Left renal cortex interstitium (tissue), 4 donors: ENCODE measurements at places on chromosomes 2 and 18. TPM values are rescaled to one million over a fixed set of nuclear protein-coding genes. Genes with fewer than 3 reads are reported as not detected.

- no peak for DNase-seq
These were observed 18.9 kb upstream of the DPP4 start for GRCh38 chr2:162092658-162093556.

- no peak for DNase-seq
These were observed 312.8 kb upstream of the FANCL start for GRCh38 chr2:58553937-58554336.

- no peak for DNase-seq
These were observed 181.5 kb downstream of the KLHL29 start for GRCh38 chr2:23566241-23567142.

GRCh38 chr2:180472133-180472532, 465.0 kb upstream of the CWC22 start:
- no peak for DNase-seq

Gene TLX2
- polyA plus RNA-seq: 0.14 TPM

Gene ACTG2
- 0.97 TPM for polyA plus RNA-seq

Gene ALLC
- polyA plus RNA-seq: not detected

Gene SLC9A4
- polyA plus RNA-seq: 7.3 TPM
